Stimulated activated CD4-positive, alpha-beta T cell treated with anti-CD3 and anti-CD28 coated beads, Interleukin-4, amount 100 ng/mL, for 24 hours (primary cell): ENCODE measurements at places on chromosomes 16 and 17.

GRCh38 chr17:66635386-66636045 is 199.4 kb upstream of the CACNG5 start:
- DNase-seq, result no peak

DNA sequence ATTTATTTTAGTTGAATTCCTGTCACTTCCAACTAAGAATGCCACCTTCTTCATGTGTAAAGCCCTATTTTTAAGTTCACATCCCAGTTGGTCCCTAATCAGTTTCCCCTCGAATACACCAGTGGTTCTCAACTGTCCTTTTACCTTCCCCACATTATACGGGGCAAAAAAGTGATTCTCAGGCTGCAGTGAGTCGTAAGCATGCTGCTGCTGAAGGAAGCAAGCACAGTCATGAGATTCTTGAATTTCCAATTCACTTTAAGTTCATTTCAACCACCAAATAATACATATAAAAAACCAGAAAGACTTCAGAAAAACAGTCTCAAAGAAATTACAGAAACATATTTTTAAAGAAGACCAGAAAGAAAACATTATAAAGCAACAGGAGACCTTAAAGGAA is 47.9 kb downstream of the UBE2G1 start:
- DNase-seq, result no peak

DNA sequence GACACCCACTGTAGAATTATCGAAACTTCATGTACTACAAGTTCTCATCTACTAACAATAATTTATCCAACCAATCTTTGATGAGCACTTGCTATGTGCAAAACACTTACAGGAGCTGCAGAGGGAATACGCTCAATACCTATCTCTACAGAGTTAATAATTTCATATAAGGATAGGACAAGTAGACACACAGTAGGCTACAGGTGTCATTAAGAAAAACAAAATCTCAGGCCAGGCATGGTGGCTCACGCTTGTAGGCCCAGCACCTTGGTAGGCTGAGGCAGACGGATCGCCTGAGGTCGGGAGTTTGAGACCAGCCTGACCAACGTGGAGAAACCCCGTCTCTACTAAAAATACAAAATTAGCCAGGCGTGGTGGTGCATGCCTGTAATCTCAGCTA is 91.3 kb upstream of the PLEKHM1 start:
- no peak for DNase-seq

DNA sequence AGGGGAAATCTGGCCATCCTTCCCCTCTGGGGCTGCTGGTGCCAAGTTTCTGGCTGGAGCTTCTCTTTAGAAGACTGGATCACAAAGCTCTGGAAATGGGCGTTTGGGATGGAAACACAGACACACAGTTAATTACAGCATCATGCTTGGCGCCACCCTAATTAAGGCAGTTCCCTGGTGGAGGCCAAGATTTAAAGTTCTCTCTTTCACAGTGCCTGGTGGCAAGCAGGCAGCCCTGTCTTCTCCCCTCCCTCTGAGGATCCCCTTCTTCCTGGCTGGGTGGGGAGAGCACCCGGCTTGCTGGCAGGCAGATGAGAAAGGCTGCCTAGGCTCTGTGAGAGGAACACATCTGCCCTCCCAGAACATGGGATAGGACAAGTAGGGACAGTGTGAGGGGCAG is 59.0 kb upstream of the NKD1 start:
- no peak for DNase-seq

- DNase-seq, result no peak
Measured at GRCh38 chr17:16178836-16179235, 36.5 kb downstream of the NCOR1 start.

DNA sequence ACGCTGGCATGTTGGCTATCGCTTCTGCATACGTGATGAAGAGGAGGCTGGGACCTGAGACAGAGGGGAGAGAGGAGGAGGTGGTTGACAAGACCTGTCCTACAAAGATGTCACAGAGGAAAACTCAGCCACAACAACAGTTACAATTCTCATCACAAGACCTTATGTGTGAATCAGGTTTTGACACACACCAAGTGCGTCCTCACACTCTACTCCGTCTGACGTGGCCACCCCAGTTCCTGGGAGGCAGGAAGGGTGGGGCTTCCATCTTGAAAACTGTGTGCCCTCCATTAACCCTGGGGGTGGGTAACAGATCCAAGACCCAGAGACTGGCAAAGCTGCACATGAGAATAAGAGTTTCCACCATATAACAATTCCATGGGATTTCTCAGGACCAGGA is 24.1 kb downstream of the SLC6A4 start:
- no peak for DNase-seq

DNA sequence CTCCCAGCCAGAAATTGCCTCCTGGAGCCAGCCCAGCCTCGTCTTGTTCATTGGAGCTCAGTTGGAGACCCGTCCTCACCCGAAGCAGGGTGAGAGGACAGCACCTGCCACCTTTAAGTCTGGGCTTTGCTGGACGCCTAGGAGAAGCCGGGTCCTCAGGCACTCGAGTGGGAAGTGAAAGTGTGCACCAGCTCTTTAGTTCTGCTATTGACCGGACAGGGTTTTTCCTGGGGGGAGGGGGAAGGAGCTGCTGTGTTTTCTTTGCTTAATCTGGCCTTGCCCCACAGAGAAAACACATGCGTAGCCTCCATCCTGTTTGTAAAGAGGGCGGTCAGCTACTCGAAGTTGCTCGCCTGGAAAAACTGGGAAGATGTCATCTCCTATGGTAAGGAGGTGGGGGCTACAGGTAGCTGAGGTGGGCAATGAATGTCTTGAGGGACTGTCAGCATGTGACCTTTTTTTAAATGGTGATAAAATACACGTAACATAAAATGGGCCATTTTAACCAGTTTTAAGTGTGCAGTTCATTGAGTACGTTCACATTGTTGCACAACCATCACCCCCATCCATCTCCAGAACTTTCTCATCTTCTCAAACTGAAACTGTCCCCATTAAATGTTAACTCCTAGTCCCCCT is 34.4 kb downstream of the CMIP start:
- no peak for DNase-seq

- DNase-seq, result no peak
Measured at GRCh38 chr17:77314601-77315000, 173.8 kb downstream of the SEC14L1 start.

DNA sequence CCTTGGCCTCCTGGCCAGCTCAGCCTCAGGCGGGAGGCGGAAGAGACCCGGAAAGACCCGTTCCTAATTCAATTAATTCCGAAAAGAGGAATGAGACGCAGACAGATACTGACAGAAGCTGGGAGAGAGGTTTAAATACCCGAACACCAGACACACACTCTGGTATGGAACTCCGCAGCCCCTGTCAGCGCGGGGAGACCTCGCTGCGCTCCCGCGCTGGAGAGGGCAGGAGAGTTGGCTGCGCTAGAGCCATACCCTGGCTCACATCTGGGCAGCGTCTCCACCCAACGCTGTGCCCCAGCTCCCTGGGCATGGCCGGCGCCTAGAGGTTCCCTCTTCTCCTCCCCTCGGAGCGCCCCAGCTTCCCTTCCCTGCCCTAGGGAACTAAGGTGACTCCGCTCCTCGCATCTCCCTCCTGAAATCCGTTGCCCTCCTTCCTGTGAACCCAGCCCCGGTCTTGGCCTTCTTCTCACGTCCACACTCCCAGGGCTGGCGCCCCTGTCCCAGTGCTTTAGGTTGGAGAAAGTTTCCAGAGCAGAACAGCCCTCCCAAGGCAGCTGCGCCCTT is 8.0 kb downstream of the NEUROD2 start:
- no peak for DNase-seq
